ENCODE measurements at places on chromosomes 3 and 15.
A peak's percentile ranks its signal among the peaks of the same experiment; 100 is the strongest.

GRCh38 chr3:100114413-100115030 lies at the start of gene FILIP1L:
TSS of gene FILIP1L (minus strand) at chr3:100114501.
- peak; percentile 30 for DNase-seq

DNA sequence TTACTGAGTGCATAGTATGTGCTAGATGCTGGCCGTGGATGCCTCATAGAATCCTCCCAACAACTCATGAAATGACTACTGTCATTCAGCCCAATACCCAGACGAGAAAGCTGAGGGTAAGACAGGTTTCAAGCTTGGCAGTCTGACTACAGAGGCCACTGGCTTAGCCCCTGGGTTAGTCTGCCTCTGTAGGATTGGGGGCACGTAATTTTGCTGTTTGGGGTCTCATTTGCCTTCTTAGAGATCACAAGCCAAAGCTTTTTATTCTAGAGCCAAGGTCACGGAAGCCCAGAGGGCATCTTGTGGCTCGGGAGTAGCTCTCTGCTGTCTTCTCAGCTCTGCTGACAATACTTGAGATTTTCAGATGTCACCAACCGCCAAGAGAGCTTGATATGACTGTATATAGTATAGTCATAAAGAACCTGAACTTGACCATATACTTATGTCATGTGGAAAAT lies 1.0 kb upstream of the CCR5 start:
- no peak for DNase-seq

- DNase-seq = peak; percentile 57
Measured at GRCh38 chr3:148861277-148861869, 3.7 kb upstream of the CPA3 start.

- DNase-seq = no peak
Measured at GRCh38 chr3:58148049-58148448, 62.7 kb downstream of the DNASE1L3 start.

DNA sequence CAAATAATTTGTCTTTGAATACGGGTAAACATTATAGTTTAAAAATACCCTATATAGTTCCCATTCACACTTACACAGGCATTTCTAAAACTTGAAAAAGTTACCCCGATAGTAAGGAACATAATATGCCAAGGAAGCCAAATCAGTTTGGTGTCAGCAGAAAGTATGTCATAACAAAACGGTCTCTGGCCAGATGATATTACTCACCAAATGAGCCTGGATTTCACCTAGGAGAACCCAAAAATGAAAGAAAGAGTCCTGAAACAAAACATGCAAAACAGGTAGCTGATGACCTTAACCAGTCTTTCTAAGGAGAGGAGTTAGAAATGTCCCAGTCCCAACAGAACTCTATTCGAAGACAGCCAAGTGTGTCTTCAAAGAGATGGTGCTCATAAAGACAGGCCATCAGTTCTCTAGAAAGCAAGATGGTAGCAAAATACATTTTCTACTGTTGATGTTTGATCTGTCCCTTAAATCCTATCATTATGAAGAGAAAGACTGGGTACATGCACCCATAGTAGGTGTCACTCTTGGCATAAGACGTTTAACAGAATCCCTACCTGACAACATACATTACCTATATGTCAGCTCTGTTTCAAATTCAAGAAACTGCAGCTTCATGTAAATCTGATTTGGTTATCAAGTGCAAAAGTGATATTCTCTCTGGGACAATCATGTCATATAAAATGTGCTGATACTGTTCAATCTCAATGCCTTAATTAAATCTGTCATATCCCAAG lies 942.5 kb downstream of the ROBO1 start:
- no peak for DNase-seq

DNA sequence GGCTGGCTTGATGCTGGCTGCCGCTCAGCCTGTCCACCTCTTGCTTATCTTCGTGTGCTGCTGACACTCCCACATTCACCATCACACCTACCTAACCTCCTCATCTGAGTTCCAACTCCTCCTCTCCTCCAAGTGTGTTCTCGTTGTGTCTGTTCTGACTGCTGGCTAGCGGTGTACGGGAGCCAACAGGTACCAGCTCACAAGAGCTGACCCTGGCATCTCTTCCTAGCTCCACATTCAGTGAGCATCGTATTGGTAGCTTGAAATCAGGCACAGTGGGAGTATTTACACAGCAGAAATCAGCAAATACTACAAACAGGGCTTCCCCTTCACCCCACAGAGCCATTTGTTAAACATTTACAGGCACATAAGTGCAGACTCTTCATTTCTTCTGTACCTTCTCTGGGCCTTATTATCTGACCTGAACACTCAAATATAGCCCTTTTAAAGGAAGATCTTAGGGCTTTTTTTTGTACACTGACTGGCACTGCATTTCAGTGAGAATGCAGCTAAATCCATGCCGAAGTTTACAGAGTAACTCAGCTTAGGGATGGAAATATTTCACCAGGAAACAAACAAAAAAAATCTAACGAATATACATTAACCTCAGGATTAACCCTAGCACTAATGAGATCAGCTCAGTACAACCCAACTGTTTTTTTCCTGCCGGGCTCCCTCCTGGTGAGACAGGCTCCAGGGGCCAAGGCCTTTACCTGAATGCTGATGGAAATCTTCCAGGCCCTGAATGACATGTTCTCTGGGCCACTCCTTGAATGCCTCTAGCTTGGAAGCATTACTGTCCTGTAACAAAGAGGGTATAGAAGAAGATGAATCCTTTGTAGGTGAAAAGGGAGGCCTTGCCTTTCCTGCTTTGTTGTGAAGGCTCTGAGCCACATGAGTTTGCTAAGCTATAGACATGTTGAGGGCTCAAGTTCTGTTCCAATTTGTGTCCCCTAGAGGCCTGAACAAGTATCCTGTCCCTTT lies 150.5 kb upstream of the LPP start:
- no peak for DNase-seq

- no peak for DNase-seq
Measured at GRCh38 chr15:76376029-76376428, 39.5 kb downstream of the ISL2 start.

- DNase-seq = no peak
Measured at GRCh38 chr15:60416484-60416883, 18.7 kb upstream of the ANXA2 start.

- DNase-seq = no peak
Measured at GRCh38 chr3:46847744-46848143, 15.5 kb downstream of the MYL3 start.

DNA sequence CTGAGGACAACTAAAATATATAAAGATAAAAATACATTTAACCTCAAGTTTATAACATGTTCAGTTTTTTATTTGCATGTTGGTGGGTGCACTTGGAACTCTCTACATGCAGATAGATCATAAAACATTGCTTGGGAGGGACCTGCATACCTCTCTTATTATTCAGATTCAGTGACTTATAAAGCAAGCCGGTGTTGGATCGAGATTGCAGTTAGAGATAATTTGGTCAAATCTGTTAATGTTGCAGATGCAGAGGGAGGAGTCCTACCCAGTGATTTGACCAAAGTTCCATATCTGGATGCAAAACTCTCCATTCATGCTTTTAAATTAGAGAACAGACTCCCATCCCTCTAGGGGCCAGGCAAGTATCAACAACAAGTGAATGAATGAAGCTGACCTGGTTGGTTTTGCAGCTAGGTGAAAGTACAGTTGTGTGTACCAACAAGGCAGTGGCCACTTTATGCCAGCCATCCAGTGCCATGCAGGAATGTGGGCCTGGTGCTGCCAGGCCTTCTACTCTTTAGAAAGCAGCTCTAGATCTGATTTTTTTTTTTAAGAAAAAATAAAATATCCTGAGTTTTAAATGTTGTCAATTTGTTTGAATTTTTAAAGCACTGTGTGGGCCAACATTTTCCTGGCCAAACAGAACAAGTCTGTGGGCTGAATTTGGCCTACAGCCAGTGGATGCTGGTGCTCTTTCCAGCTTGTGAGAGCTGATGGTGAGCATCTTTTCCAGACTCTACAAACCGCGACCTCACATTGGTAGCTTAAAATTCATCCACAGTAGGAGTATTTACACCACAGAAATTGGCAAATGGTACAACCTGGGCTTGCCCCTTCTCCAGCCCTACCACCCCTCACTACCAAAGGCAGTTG lies 12.3 kb downstream of the CDIN1 start:
- no peak for DNase-seq

DNA sequence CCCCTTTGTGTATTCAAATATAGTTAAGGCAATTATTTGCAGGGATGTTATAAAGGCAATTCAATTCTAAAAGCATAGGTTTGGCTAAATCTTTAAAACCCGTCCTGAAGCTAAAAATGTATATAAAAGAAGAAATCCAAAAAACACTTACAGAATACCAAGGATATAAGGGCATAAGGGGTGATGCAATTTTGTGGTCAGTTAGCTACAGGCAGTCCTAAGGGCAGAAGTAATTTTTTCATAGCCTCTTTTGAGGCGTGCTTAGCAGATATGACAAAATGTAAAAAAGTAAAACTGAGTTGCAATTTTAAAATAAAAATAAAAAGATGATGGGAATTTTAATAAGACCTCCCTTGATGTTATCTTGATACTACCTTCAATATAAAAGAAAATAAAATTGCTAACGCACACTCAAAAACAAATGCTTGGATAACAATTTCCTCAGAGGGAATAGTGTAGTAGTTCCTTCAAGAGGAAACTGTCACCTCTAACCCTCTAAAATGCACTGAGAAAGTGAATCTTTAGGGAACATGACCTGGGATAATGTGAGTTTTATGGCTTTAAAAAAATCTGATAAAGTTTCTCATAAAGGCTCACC lies 104.2 kb downstream of the MYH15 start:
- no peak for DNase-seq

DNA sequence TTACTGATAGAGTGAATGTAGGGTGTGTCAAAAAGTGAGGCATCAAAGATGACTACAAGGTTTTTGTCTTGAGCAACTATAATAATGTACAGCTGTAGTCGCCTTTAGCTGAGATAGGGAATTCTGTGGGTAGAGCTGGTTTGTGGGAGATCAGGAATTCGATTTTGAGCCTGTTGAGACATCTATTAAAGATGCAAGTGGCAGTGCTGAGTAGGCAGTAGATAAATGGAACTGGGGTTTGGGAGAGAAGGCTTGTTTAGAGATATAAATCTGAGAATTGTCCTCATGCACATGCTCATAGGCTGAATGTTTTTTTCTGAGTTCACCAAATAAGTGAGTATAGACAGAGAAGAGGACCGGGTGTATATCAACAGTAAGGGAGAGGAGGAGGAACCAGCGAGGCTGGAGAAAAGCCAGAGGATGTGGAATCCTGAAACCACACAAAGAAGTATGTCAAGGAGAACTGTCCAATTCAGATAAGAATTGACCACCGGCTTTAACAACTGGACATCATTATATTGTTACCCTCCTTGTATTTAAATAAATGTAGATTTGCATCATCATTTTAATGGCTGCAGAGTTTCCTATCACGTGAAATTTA lies 146.0 kb upstream of the TNIK start:
- DNase-seq = no peak

- DNase-seq = no peak
Measured at GRCh38 chr15:90550919-90551318, 21.2 kb downstream of the CRTC3 start.

DNA sequence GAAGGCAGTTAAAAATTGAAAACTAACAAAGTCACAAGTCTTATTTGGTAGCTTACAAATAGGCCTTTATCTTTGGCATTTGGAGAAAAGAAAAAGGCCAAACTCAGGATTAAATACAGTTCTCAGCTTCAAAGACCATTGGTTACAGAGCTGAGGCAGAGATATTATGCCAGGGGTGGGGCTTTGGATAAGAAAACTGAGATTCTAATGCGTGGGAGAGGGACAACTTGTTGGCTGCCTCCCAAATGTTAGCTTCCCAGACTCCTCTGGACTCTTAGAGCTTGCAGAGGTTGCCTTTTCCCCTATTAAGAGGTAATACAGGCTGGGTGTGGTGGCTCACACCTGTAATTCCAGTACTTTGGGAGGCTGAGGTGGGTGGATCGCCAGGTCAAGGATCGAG lies 231.8 kb downstream of the SQOR start:
- no peak for DNase-seq

GRCh38 chr15:83380682-83381081 lies 66.5 kb upstream of the SH3GL3 start:
- peak; percentile 34 for DNase-seq

DNA sequence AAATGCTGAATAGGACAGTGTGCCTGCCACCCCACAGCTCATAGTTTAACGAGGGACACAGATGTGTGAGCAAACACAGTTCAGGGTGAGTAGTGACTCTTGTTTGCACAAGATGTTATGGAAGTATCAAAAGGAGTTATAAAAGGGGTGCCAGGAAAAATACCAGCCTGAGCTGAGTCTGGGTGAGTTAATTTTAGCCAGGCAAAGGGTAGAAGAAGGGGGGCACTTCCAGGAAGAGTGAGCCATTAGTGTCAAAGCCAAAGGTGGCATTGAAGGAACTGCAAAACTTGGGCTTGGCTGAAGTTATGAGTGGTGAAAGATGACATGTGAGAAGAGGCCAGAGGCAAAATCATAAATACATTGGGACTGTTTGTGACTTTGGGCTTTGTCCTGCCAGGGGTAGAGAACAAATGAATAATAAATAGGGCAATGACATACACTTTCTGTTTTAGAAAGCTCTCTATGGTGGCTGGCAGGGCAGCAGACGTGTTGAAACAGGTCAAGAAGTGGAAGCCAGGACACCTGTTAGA lies 1.9 kb upstream of the SPPL2A start:
- DNase-seq = peak; percentile 9

DNA sequence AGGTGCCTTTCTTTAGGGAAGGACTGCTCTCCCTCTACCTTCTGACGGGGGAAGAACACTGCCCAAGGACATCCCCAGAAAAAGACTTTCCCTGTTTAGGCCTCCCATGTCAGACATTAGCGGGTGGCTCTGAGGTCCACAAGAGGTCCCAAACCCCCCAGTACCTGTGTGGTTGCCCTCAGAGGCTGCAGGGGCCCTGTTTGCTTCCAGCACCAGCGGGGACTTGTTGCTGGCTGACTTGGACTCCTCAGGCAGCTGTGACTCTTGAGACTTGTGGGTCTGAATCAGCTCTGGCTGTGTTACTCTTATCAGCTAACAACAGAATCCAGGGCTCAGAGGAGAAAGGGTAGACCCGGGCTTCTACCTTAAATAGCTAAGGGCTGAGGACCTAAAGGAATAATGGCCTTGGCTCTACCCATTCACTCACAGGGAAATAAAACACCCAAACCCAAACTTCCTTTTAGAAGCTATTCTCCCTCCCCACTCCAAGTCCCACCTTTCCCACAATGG lies 39.2 kb downstream of the SEMA3G start:
- DNase-seq = no peak

DNA sequence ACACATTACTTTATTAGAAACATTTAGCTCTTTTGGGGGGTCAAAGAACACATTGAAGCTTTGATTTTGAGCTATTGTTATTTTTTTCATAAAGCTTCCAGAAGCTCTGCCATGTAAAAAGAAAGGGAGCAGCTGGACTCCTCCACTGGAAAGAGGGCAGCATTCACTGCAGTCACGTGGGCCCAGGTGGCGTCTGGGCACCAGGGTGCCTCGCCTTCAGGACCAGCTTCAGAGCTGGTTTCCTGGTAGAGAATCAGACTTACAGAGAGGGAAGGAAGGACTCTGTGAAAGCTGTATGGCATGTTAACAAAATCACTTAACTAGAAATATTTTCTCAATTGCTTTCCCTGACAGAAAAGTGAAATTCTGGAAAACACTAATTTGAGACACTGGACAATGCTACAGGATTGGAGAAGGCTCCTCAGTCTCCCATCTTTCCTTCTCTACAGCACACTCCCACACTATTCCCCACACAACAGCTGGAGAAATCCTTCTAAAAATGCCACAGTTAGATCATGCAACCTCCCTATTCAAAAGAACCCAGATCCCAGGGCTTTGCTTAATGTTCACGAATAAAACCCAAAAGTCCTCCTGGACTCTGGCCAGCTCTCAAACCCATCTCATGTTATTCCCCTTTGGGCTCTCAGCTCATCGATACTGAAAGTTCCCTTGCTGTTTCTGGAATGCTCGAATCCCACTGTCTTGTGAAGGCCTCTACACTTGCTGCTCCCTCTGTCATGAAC lies 83.2 kb downstream of the NFKBIZ start:
- no peak for DNase-seq

- no peak for DNase-seq
Measured at GRCh38 chr15:82850731-82851130, 41.3 kb downstream of the WHAMM start.
